ENCODE measurements at places on chromosomes 3 and 15. TPM values are rescaled to one million over a fixed set of nuclear protein-coding genes. Genes with fewer than 3 reads are reported as not detected.

TUSC7 gene
- not detected for total RNA-seq

CHCHD6 gene
- 20.6 TPM for total RNA-seq

ZCWPW2 gene
- total RNA-seq: 0.56 TPM

PTX3 gene
- 96.7 TPM for total RNA-seq

SPATA12 gene
- total RNA-seq: under 0.01 TPM

ZNF501 gene
- total RNA-seq: 4.7 TPM

SLC38A3 gene
- 0.36 TPM for total RNA-seq

SOX2 gene
- total RNA-seq: not detected

MLH1 gene
- 46.7 TPM for total RNA-seq

C3orf38 gene
- total RNA-seq: 16.7 TPM

ALG1L2 gene
- not detected for total RNA-seq

DNA sequence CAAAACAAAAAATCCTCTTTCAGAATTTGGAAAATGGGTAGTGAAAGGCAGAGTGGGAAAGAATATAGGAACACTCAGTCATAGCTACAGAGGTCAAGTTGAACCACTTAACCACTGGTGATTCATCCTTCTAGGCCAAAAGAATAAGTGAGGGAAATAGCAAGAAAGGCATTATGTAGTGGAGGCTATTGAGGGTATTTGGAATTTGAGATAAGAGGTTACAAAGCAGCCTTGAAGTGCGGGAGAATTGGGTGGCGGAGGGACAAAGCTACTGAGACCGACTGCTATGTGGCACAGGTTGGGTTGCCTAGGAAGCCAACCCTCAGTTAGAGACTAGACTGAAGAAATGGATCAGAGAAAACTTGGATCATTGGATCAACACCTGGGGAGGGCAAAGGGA, 109.5 kb downstream of the SYNPR start:
- no peak overlapping the region for H3K27ac ChIP-seq
- H3K27me3 ChIP-seq: no peaks in the 10 kb centered on the region
- no peaks in the 10 kb centered on the region for H3K36me3 ChIP-seq
- H3K4me1 ChIP-seq: no peaks in the 10 kb centered on the region
- DNase-seq: no peak
- H3K4me3 ChIP-seq: no peak overlapping the region

- peaks cover 5% of the 10 kb centered on the region for H3K27me3 ChIP-seq
- H3K4me1 ChIP-seq: no peaks in the 10 kb centered on the region
- no peak overlapping the region for H3K27ac ChIP-seq
- H3K4me3 ChIP-seq: no peak overlapping the region
- no peak for DNase-seq
Observed at GRCh38 chr3:141129541-141130011, 78.4 kb downstream of the SPSB4 start.

DNA sequence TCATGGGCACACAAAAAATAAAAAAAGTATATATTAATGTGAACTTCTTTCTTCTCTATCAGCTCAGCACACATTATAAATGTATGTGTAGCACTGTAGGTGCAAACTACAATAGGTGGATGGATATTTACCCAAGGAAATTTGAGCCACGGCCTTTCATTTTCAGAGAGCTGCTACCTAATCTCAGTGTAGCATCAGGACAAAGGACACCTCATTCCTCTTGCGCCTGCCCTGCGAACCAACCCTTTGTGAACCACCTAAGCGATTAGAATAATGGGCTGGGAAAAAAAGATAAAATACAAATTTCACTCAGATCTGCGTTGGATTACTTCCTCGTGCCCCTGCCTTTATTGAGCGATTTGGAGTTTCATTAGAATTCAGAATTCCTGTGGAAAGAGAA, 263.2 kb downstream of the NR2F2 start:
- no peak for DNase-seq
- no peaks in the 10 kb centered on the region for H3K36me3 ChIP-seq
- H3K27ac ChIP-seq: no peak overlapping the region
- no peaks in the 10 kb centered on the region for H3K4me1 ChIP-seq
- H3K4me3 ChIP-seq: no peak overlapping the region
- no peaks in the 10 kb centered on the region for H3K27me3 ChIP-seq

DNA sequence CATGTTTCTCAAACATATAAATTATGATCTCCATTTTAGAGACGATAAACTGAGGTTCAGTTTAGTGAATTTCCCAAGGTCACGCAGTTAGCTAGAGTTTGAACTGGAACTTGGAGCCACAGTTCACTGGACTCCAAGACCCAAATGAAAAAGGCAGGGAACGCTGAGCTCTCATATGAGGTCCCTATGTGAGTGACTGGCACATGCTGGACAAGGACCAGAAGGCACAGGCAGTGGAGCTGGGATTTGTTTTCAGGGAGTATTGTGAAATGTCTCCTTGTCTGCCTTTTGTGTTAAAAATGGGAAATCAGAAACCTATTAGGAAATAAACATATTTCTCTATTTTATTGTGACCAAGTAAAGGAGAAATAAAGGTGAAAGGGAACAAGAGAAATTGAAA, 63.5 kb downstream of the MESD start:
- peaks cover 90% of the 10 kb centered on the region for H3K36me3 ChIP-seq
- H3K4me1 ChIP-seq: peaks cover 7% of the 10 kb centered on the region

GRCh38 chr3:164018500-164018899, 1059.8 kb downstream of the SI start:
- H3K4me3 ChIP-seq: no peak overlapping the region
- no peak for DNase-seq
- no peaks in the 10 kb centered on the region for H3K4me1 ChIP-seq

GRCh38 chr3:146974001-146974400, 368.9 kb upstream of the PLSCR5 start:
- no peak overlapping the region for H3K27ac ChIP-seq
- H3K4me3 ChIP-seq: no peak overlapping the region
- H3K27me3 ChIP-seq: no peaks in the 10 kb centered on the region
- no peaks in the 10 kb centered on the region for H3K4me1 ChIP-seq
- H3K36me3 ChIP-seq: no peaks in the 10 kb centered on the region

DNA sequence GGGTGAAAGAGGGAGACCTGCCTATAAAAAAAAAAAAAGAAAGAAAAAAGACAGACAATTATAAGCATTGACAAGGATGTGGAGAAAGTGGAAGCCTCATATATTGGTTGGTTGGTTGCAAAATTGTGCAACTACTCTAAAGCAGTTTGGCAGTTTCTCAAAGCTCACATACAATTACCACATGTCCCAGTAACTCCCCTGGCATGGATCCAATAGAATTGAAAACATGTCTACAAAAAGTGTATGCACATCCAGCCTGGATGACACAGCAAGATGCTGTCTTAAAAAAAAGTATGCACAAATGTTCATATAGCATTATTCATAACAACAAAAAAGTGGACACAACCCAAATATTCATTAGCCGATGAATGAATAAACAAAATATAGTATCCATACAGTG, 19.5 kb downstream of the SETMAR start:
- no peaks in the 10 kb centered on the region for H3K27me3 ChIP-seq
- H3K36me3 ChIP-seq: no peaks in the 10 kb centered on the region
- H3K27ac ChIP-seq: peak overlapping the region; percentile 68
- no peak overlapping the region for H3K4me3 ChIP-seq
- H3K4me1 ChIP-seq: peaks cover 8% of the 10 kb centered on the region
- DNase-seq: peak; percentile 81

- H3K4me3 ChIP-seq: no peak overlapping the region
- H3K36me3 ChIP-seq: no peaks in the 10 kb centered on the region
- peak; percentile 24 for DNase-seq
- H3K27ac ChIP-seq: no peak overlapping the region
Observed at GRCh38 chr3:141725036-141725435, 13.1 kb upstream of the RNF7 start.

- no peak for DNase-seq
- no peaks in the 10 kb centered on the region for H3K4me1 ChIP-seq
- H3K27me3 ChIP-seq: no peaks in the 10 kb centered on the region
- H3K36me3 ChIP-seq: no peaks in the 10 kb centered on the region
- H3K27ac ChIP-seq: no peak overlapping the region
Observed at GRCh38 chr3:59321881-59322540, 272.2 kb upstream of the CFAP20DC start.

- no peak overlapping the region for H3K27ac ChIP-seq
- DNase-seq: no peak
- no peak overlapping the region for H3K4me3 ChIP-seq
- H3K36me3 ChIP-seq: no peaks in the 10 kb centered on the region
- peaks cover 2% of the 10 kb centered on the region for H3K4me1 ChIP-seq
Observed at GRCh38 chr15:62998262-62998890, 44.2 kb upstream of the TPM1 start.

DNA sequence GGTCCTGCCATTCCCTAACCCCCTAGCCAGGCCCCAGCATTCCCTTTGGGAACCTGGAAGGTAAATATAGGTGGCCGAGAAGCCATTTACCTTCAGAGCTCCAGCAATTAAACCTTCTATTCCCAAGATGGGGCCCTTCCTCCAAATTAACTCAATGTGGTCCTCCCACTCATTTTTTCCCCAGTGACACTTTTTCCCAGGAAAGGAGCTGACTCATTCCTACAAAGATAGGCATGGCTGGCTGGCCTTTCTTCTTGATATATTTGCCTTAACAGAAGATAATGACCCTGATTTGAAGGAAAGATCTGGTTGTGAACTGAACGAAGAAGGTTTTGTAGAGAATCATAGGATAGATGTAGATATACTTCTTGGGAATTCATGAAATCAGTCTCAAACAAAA, 279.0 kb upstream of the VEPH1 start:
- H3K27me3 ChIP-seq: no peaks in the 10 kb centered on the region
- no peaks in the 10 kb centered on the region for H3K36me3 ChIP-seq
- H3K4me3 ChIP-seq: no peak overlapping the region
- DNase-seq: peak; percentile 19

DNA sequence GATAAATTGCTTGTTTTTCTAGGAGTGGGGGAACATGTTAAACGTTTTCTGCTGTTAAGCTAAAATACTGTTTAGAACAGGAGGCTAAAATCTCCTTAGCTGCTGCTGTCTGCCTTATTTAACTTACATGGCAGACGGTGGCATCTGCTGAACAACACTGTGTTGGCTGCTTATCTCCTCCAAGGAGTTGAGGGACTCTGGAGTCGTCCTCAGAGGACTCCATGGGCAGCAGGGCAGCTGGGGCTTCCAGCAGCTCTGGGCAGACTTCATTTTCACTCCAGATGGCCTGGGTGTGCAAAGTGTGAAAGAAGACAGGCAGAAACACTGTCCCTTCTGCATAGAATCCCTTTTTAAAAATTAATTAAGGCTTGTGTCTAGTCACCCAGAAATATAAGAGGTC, 52.9 kb upstream of the NUDT16 start:
- H3K27ac ChIP-seq: no peak overlapping the region
- H3K36me3 ChIP-seq: no peaks in the 10 kb centered on the region
- no peak overlapping the region for H3K4me3 ChIP-seq
- H3K4me1 ChIP-seq: no peaks in the 10 kb centered on the region

- H3K4me1 ChIP-seq: no peaks in the 10 kb centered on the region
- H3K4me3 ChIP-seq: no peak overlapping the region
- no peaks in the 10 kb centered on the region for H3K36me3 ChIP-seq
Observed at GRCh38 chr3:6791161-6791560, 69.8 kb upstream of the GRM7 start.

- DNase-seq: no peak
- no peak overlapping the region for H3K4me3 ChIP-seq
- H3K4me1 ChIP-seq: peaks cover 8% of the 10 kb centered on the region
- no peak overlapping the region for H3K27ac ChIP-seq
Observed at GRCh38 chr15:52291204-52291603, 4.4 kb downstream of the MYO5C start.

- H3K4me1 ChIP-seq: no peaks in the 10 kb centered on the region
- DNase-seq: no peak
- no peaks in the 10 kb centered on the region for H3K27me3 ChIP-seq
- no peak overlapping the region for H3K27ac ChIP-seq
Observed at GRCh38 chr3:83034806-83035703, 1273.6 kb upstream of the GBE1 start.

GRCh38 chr3:32340039-32340438, 51.6 kb upstream of the CMTM7 start:
- DNase-seq: peak; percentile 35
- H3K27me3 ChIP-seq: peaks cover 13% of the 10 kb centered on the region
- no peaks in the 10 kb centered on the region for H3K4me1 ChIP-seq
- no peaks in the 10 kb centered on the region for H3K36me3 ChIP-seq
- no peak overlapping the region for H3K27ac ChIP-seq

DNA sequence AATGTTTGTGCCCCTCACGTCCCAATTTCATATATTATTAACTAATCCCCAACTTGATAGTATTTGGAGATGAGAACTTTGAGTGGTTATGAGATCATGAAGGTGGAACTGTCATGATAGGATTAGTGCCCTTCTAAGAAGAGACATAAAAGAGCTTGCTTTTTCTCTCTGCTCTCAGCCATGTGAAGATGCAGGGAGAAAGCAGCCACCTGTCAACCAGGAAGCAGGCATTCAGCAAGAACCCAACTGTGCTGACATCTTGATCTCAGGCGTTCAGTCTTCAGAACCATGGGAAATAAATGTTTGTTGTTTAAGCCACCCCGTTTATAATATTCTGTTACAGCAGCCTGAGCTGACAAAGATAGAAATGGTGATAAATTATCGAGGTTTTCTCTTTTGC, 278.7 kb upstream of the KCNMB2 start:
- 0 out of 2 replicates have a peak, but pooled peaks cover 1% of the 10 kb centered on the region for H3K4me1 ChIP-seq
- no peak for DNase-seq
- H3K36me3 ChIP-seq: no peaks in the 10 kb centered on the region
- H3K27me3 ChIP-seq: no peaks in the 10 kb centered on the region
- no peak overlapping the region for H3K4me3 ChIP-seq
- H3K27ac ChIP-seq: no peak overlapping the region

DNA sequence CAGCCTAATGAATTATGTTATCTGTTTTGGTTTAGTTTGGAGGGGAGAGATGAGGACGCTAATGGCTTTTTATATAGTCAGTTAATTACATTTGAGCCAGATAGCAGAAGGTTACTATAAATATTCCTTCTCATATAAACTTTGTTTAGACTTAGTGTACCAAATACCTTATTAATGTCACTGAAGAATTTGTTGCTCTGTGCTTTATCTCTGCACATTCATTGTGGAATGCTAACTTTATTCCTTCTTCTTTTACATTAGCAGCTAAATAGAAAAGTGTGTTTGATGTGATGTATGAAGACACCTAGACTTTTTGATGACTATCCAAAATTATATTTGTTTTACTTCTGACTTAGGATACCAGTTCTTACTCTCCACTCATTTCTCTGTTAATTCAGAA, 105.2 kb downstream of the EPHA3 start:
- no peaks in the 10 kb centered on the region for H3K27me3 ChIP-seq
- H3K27ac ChIP-seq: no peak overlapping the region
- DNase-seq: peak; percentile 2
- no peaks in the 10 kb centered on the region for H3K4me1 ChIP-seq

GRCh38 chr15:66865622-66866611, 163.9 kb downstream of the SMAD6 start:
- DNase-seq: no peak
- H3K4me1 ChIP-seq: peaks cover 5% of the 10 kb centered on the region
- no peak overlapping the region for H3K4me3 ChIP-seq
- peaks cover 4% of the 10 kb centered on the region for H3K36me3 ChIP-seq
- H3K27me3 ChIP-seq: peaks cover 3% of the 10 kb centered on the region
- H3K27ac ChIP-seq: no peak overlapping the region
